NCI-H2081 treated with DMSO at 0.1 percent for 48 hours (cell line): ENCODE measurements at places on chromosomes 13 and 19.

DNA sequence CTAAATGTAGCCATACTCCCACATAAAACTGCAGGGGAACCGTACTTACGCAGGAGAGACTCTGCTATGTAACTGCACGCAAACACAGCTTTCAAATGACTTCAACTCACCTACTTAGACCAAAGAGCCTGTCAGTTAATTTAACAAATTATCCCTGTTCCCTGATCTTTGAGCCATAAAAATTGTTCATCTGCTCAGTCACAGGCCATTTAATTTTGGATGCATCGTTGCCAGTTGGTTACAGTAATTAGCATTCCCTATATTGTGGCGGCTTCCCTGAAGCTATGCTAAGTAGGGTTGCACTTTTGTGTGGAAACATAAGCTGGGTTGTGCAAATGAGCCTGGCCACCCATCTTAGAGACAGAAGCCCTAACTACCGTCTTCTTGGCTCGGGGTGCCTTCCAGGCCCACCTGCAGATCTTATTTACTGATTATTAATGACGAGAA is 21.2 kb upstream of the OBI1 start:
- peak; percentile 36 for DNase-seq

DNA sequence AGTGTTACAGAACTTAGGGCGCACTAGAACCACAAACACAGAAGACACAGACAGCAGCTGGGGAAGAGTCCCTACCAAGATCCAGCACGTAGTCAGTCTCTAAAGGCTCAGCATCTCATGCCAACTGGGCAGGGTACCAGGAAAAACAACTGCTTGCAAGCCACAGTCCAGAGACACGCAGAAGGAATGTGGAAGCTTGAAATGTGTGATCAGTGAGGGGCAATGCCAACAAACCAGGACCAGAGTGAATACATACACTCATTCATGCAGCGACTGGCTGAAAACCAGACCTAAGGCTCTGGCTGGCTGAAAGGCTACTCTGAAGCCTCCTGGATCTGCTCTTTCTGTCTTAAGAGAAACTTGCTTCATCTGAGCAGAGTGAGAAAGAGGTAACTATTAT is 1484.8 kb downstream of the EFNB2 start:
- no peak for DNase-seq

DNA sequence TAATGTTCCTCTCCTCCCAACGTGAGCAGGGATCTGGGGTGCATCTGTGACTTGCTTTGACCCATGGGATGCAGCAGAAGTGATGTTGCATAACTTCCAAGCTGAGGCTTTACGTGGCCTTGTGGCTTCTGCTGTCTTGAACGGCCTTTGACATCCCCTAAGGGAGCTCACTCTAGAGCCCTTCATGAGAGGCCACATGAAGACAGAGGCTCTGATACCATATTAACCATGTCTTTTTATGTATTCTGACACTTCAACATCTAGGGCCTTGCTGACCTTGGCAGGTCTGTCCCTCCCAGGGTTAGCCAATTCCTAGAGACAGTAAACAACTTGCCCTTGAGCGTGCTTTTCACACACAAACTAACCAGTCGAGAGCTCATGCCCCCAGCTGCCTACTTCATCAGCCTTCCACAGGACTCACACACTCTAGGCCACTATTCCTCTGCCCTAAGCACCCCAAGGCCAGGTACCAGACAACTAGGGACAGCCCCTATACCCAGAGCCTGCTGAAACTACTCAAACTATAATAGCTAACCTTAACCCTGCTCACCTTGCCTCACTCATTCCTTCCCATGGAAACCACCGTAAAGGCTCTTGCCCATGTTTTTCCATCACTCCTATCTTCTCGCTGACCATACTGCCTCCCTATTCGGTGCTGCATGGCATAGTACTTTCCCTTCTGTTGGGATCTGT is 45.4 kb downstream of the CCDC70 start:
- no peak for DNase-seq

- no peak for DNase-seq
These were observed 56.0 kb upstream of the MYO16 start for GRCh38 chr13:108573455-108573854.

- no peak for DNase-seq
These were observed 722 bp upstream of the TIMM50 start for GRCh38 chr19:39479916-39480315.

DNA sequence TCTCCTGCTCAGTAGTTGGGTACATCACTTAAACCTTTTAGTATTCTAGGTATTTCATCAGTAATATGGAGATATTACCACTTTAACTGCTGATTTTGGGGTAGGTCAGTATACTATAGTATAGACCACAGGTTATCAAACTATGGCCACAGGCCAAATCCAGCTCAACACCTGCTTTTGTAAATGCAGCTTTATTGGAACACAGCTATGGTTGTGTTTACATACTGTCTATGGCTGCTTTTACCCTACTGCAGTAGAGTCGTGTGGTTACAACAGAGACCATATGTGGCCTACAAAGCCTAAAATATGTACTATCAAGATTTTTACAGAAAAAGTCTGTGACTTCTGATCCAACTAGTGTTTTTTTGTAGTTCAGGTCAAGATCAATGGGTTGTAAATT is 10.3 kb downstream of the COG6 start:
- DNase-seq: peak; percentile 15

DNA sequence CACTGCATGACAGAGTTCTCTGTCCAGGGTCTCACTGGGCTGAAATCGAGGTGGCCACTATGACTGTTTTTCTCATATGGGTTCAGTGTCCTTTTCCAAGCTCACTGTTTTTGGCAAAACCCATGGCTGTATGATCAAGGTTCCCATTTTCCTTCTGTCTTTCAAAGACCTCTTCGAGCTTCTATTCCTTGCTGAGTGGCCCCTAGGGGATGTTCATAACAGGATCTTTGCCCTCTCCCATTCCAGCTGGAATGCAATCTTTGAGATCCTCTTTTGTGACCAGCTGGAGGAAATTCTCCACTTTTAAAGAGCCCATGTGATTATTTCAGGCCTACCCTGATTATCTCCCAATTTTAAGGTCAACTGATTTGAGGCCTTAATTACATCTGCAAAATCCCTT is 572.5 kb upstream of the SLC10A2 start:
- DNase-seq: no peak

- DNase-seq: no peak
These were observed 7.7 kb upstream of the NANOS3 start for GRCh38 chr19:13869281-13869680.

GRCh38 chr19:17292301-17293074 is 10.7 kb downstream of the ABHD8 start:
- no peak for DNase-seq

GRCh38 chr13:28586439-28587173 is 72.3 kb upstream of the POMP start:
- DNase-seq: no peak

GRCh38 chr13:26656919-26657318 is 99.4 kb downstream of the WASF3 start:
- DNase-seq: no peak

DNA sequence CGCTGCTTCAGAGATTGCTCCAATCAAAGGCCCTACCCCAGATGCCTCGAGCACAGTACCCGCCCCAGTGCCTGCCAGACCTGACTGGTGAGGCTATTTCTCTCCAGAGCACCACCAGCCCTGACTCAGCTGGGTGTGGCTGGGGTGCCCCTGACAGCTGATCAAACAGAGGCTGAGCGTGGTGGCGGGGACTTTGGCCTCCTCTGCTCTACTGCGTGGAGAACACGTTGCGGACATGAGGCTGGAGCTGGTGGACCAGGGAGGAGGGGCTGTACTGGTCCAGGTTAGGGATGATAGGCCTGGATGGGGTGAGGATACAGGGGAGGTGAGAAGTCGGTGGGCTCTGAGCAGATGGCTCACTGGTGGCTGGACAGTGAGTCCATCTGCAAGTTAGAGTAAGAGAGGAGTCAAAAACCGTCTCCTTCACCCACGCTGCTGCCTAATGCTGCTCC is 3.5 kb upstream of the DOCK6 start:
- no peak for DNase-seq

- DNase-seq: no peak
These were observed 1.4 kb downstream of the STK11 start for GRCh38 chr19:1206864-1207450.

DNA sequence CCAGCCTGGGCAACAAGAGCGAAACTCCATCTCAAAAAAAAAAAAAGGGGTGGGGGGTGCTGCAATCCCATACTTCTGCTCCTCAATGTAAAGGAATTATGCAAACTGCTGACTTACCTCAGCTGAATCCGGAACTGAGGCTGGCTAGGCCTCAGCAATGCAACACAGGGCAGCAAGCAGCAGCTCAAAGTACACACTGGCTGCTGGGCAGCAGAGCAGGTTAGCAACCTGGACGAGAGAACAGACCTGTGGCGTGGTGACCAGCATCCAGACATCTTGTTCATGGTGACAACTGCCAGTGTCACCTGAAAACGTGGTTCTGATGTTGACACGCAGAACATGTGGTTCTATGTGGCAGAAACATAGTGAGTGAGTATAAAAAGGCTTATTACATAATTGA is 28.1 kb downstream of the ZNF14 start:
- DNase-seq: no peak
